RPMI7951 (cell line): ENCODE measurements at places on chromosomes 1 and 21. TPM values are rescaled to one million over a fixed set of nuclear protein-coding genes. Genes with fewer than 3 reads are reported as not detected.
A peak's percentile ranks its signal among the peaks of the same experiment; 100 is the strongest.

Gene ZC3H12A
- 4.6 and 7.3 TPM in 2 replicates for total RNA-seq

DNA sequence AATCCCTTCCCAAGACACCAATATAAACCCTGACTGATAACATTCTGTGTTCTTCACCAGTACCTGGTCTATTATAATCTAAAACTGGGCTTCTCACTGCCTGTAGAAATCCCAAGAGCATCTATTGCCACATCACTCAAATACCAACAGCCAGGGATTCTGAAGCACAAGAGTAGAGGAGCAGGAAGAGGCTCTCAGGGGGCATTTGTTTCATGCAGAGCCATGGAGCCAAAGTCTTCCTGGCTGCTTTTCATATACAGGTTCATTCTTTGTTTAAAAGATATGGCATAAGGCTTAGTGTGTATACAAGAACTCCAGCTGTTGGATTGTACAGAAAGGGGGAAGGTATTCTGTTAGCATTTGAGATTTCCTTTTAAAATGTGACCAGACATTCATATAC, 38.2 kb upstream of the USH2A start:
- no peak for DNase-seq

- peak; percentile 68 for DNase-seq
Observed at GRCh38 chr1:116574581-116575291, 3.9 kb upstream of the CD58 start.

- no peak for DNase-seq
Observed at GRCh38 chr1:164361927-164362326, 197.1 kb upstream of the PBX1 start.

- DNase-seq: peak; percentile 87
Observed at GRCh38 chr1:209354111-209354839, 229.2 kb upstream of the CAMK1G start.

- no peak for DNase-seq
Observed at GRCh38 chr1:201119206-201120197, 7.3 kb upstream of the CACNA1S start.

GRCh38 chr1:202101184-202101583, 21.5 kb upstream of the GPR37L1 start:
- DNase-seq: no peak

- DNase-seq: no peak
Observed at GRCh38 chr21:42367367-42368165, 1.2 kb upstream of the TFF1 start.

DNA sequence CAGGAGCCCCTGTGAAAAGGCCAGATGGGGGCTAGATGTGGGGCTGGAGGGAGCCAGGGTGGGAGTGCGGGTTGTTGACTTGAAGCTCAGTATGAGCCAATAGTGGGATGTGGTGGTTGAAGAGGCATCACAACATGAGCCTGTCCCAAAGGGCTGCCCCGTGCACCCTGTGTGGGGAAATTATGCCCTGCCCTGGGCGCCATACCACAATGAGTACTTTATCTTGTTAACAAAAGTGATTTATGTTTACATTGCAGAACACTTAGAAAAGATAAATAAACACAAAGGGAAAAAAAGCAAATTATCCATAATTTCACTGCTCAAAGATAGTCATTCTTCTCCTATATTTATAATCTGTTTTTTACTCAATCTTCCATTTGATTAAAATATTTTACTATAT, 1.6 kb upstream of the NFASC start:
- no peak for DNase-seq
